ENCODE measurements at places on chromosomes 16 and 17.

- no peak for DNase-seq
These were observed 773 bp downstream of the SYNGR3 start for GRCh38 chr16:1990351-1991134.

DNA sequence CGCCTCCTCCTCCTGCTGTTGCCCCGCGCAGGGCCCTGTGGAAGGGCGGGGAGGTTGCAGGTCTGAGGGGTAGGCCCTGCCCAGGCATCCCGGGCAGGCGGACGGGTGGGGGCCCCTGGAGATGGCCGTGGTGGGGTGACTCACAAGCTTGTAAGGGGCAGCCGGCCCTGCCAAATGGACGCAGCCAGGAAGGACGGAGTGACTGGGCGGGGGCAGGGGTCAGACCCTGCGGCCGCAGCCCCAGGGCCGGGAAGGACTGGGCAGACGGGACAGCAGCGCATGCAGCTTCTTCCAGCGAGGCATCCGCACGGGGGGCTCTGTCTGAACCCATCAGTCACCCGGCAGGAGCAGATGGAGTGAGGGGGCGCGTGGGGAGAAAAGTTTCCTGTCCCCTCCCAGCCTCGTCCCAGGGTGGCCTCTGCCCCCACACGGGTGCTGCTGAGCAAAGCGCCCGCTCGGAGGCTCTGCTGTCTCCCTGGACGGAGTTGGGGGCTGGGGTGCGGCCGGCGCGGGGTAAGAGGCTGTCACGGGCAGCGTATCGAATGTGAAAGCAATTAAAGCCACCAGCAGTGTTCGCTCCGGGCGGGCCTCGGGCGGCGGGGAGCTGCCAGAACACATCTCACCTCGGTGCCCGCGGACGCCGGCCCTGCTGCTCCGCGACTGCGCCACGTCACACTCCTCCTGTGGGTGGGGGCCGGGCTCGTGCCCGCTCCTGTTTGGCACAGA lies 5.4 kb upstream of the PRR35 start:
- DNase-seq: no peak

- DNase-seq: no peak
These were observed 666 bp downstream of the HGS start for GRCh38 chr17:81684442-81684911.

DNA sequence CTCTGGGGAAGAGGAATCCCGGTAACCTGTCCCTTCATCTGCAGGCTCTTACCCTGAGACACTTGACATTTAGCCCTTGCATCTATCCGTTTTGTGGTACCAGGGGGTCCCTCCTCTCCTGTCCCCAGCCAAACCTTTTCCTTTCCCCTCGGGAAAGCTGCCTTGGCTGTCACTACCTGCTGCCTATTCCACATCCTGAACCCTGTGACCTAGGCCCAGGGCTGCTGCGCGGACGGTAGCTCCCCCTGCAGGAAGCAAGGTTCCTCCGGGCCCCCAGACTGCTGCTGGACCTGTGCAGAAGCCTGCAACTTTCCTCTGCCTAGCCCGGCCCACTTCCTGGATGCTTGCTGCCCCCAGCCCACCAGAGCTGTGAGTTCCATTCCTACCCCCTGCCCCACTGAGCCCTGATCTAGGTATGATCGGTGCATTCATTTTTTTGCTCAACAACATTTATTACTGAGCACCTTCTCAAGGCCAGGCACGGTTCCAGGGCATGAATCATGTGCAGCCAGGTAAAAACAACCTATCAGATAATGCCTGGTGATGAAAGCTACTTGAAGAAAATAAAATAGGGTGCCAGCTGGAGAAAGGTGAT lies 10.5 kb upstream of the ALDOA start:
- DNase-seq: no peak

- DNase-seq: no peak
These were observed 79.7 kb upstream of the NOL11 start for GRCh38 chr17:67637901-67638641.

GRCh38 chr17:15007147-15007553 lies 258.0 kb downstream of the PMP22 start:
- DNase-seq: no peak

- no peak for DNase-seq
These were observed 23.0 kb downstream of the SKAP1 start for GRCh38 chr17:48406936-48407567.

DNA sequence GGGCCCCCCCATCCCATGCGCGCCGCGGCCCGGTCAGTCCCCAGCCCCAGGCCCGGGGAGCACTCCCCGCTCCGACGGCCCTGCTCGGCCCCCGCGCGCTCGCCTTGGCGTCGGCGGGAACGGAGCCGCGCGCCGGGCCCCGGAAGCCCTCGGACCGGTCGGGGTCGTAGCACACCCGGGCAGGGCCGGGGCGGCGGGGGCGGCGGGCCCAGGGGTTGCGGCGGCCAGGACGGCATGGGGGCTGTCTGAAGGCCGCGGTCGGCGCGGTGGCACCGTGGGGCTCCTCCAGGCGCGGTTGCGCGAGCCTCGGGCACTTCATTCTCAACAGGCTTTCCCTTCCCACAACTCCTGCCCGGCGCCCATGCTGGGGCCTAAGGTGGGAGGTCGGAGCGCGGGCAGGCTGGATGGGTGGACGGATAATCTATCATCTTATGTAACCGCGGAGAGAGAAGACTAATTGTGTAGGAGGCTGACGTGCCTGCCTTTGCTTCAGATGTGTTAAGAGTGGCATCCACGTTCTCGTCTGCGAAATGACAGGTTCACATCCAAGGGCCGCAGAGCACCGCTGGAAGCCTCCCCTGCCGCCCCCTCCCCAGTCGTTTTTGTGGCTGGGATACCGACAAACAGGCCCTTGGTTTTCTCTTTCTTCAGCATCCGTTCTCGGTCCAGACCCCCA lies 708 bp downstream of the BAIAP2 start:
- no peak for DNase-seq

DNA sequence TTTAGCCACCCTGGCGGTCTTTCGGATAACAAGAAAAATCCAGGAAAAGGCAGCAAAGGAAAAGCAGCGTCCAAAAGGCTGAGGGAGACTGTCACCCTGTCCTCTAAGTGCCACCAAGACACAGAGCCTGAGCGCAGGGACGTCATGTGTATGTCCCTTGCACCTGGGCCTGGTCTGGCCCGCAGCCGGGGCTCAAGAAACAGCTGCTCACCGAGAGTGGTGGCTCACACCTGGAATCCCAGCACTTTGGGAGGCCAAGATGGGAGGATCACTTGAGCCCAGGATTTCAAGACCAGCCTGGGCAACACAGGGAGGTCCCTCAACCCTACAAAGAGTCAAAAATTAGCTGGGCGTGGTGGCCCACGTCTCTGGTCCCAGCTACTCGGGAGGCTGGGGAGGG lies 9.2 kb upstream of the MEAK7 start:
- no peak for DNase-seq

- no peak for DNase-seq
These were observed 49.1 kb downstream of the ARHGAP17 start for GRCh38 chr16:24966031-24966430.

GRCh38 chr17:5220074-5220473 lies 14.6 kb downstream of the SCIMP start:
- no peak for DNase-seq

DNA sequence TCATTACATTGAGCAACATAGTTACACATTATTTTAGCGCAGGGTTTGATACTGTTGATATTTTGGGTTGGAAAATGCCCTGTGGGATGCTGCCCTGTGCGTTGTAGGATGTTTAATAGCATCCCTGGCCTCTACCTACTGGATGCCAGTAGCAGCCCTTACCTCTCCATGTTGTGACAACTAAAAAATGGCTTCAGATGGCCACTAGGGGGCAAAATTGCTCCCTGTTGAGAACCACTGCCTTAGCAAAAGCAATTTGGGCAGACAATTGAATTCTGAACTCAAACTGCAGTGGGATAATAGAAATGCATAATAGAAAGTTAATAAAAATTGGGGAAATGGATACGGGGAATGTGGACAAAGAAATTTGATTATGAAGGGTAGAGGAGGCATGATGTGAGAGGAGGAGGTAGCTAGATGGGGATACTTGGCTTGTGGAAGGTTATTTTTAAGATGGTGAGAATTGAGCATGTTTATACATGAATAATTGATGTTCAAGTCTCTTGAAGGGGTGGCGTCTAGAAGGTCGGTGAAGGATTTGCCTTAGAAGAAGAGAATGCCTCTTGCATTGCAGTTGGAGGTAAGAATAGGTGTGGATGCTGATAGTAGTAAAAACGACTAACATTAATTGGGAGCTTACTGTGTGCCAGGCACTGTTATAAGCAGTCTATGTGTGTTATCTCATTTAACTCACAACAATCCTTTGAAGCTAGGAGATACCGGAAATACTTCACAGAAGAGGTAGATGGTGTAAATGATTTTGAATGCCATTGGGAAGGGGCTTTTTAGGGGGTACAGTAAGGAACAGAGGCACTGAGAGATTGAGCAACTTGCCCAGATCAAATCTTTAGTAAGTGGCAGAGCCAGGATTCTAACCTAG lies 19.0 kb downstream of the HEATR9 start:
- DNase-seq: peak; percentile 33

GRCh38 chr16:81432937-81433557 lies 11.6 kb upstream of the CMIP start:
- DNase-seq: no peak

DNA sequence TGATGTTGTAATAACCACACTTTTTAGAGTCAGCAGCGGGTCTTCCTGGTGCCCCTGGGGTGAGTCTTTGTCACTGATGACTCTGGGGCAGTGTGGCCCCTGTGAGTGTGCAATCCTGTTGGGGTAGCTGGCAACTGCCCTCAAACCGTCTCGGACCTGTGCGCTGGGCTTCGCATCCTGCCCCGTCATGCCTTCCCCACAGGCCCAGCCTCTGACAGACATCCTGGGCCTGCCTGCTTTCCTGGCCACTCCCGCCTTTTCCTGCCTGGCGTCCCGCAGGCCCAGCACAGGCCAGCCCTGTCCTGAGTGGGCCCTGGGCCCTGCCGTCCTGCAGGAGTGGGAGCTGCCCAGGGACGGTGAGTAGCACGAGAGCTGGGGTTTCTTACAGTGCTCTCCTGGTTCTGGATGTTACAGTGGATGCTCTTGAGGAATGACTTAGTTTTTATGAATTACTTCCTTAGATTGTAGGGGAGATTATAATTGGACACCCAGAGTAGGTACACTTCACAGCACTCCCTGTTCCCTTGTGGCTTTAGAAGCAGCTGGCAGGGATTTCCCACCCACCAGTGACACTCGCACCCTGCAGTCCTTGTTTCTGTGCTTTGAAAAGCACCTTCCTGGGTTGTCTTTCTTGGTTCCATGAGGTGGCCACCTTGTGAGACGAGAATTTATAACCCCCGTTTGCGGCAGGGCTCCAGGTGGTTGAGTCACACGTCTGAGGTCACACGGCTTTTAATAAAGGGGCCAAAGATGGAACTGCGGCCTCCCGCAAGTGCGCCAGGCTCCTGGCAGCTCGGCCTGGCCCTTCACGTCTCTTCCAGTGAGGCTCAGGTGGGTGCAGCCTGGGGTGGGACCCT lies 50.0 kb upstream of the CAPN15 start:
- DNase-seq: no peak

- DNase-seq: no peak
These were observed 60.3 kb downstream of the ZNF778 start for GRCh38 chr16:89277641-89278341.
